ENCODE measurements at places on chromosomes 7 and 10.

GRCh38 chr7:29454899-29455451 is 108.7 kb upstream of the PRR15 start:
- no peak for DNase-seq

GRCh38 chr7:18225067-18225466 is 197.4 kb upstream of the PRPS1L1 start:
- peak; percentile 29 for DNase-seq

- peak; percentile 25 for DNase-seq
Measured at GRCh38 chr7:2105917-2106316, 126.8 kb downstream of the MAD1L1 start.

DNA sequence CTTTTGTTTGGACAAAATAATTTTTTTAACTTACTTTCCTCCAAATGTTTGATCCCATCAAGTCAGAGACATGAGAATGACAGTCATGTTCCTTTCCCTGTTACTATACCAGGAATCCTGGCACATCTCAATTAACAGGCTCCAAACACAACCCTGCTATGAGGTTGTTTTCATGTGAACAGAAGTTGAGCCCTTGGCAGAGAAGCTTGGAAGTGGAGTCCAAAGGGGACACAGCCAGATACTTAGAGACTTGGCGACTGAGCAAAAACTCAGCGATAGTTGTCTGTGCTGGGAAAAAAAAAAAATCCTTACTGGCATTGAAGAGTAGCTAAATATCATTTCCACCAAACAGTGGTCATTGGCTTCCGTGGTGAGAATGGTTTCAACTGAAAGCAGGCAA is 12.8 kb downstream of the TUBAL3 start:
- DNase-seq: no peak

DNA sequence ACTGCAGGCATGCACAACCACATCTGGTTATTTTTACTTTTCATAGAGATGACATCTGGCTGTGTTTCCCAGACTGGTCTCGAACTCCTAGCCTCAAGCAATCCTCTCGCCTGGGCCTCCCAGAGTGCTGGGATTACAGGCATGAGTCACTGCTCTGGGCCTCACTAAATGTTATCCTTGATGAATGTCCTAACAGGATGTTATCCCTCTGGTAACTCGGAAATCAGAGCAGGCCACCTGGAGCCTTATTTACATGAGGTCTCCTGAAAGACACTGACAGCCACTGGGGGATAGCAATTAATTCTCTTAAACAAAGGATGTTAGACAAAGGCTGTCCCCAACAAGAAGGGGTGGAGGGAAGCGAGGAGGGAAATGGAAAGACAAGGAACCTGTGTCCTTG is 4.5 kb upstream of the ZNF438 start:
- DNase-seq: no peak

DNA sequence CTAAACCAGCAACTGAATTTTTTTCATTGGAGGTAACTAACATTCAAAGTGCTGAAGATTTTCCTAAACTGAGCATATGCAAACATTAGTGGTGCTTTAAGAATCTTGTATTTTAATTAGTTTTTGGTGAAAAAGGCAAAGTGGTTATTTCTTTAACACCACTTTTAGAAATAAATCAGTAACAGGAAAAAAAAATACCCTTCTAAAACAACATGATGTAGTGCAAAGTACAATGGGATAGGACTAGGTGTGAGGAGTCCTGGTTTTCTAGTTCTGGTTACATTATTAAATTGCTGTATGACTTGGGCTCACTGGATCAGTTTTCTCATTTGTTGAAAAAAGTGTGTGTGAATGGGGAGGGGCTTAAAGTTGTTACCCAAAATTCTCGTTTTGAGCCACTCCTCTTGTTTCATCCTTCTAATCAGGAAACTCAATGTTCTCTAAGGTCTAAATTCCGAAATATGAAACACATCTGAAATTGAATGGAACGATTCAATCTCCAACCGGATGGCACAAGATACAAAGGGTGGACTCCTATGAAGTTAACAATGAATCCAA is 1.8 kb downstream of the WASL start:
- peak; percentile 67 for DNase-seq

DNA sequence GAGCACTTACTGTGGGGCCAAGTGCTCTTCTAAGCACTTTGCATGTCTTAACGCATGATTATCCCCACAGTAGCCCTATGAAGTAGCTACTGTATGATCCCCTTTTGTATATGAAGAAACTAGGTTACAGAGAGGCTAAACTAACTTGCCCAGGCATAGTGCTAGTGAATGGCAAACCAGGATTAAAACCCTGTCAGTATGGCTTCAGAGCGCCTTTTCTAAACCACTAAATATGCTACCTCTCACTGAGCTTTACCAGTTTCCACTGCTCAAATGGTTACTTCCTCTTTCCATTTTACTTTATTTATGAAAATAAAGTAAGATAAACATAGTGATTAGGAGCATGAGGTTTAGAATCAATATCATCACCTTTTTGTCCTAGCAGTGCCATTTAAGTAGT is 73.6 kb downstream of the PODXL start:
- DNase-seq: peak; percentile 31

DNA sequence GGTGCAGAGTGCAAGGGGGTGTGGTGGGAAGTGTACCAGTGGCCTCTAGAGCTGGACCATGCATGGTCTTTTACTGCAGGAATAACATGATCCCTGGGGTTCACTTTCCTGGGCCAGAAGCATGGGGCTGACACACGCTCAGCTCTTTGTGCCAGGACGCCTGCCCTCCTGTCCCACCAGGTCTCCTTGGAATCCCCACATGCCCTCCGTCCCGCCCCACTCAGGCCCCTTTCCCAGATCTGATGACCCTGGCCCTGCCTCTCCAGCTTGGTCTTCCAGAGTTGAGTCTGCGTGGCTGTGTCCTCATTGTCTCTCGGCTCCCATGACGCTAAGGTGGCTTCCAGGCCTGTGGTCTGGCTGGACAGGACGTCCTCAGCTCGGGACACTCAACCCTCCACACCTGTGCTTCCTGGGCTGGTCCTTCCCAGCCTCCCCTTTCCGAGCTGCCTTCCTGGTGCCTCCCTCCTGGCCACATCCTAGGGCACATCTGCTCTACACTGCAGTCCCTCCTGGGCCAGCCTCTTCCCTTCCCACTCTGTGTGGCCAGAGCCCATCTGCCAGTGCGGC is 249.5 kb upstream of the SHH start:
- no peak for DNase-seq

DNA sequence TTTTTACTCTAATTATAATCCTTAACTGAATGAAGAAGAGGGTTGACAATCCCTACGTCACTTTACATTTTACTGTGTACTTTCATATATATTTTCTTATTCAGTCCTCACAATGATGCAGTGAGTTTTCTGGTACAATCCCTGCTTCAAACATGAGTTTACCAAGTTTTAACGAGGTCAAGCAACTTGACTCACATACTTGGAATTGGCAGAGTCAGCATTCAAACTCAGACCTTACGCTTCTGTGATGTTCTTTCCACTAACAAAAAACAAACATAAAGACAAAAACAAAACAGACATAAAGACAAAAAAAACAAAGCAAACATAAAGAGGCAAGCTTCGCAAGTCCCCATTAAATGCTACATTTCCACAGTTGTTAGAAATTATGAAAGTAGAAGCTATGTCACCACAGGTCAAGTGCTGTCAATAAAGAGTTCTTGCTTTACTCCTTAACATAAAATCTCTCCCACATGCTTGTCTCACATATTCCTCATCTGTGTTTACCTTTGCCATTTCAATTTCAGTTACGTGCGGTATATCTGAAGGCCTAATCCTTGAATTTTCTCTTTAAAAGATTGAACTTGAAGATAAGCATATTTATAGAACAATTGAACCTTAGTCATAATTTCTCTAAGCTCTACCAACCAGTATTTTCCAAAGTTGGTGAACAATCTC is 217.3 kb downstream of the CELF2 start:
- DNase-seq: no peak

- no peak for DNase-seq
Measured at GRCh38 chr10:14299556-14299955, 31.2 kb downstream of the FRMD4A start.

Measured in NAMALWA (cell line).